AG09319 (cell line): ENCODE measurements at places on chromosomes 6 and 20.
A peak's percentile ranks its signal among the peaks of the same experiment; 100 is the strongest.

DNA sequence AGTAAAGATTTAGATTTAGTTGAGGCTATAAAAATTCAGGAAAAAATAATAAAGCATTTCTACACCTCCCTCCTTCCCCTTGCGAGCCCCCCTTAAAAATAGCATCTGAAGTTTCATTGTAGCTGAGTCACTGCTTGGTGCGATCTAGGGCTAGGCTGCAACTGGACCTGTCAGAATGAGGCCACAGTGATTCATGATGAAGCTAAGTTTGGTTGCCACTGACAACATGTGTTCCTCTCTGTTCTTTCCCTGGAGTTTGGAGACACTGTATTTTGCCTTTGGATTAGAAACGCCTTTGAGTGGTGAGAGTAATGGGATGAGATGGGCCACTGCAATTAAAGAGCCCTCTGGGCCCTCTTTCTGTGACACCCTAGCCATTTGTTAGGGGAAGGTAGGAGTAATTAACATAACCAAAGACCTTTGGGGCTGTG, 334.1 kb downstream of the NRN1 start:
- DNase-seq, result peak; percentile 14

DNA sequence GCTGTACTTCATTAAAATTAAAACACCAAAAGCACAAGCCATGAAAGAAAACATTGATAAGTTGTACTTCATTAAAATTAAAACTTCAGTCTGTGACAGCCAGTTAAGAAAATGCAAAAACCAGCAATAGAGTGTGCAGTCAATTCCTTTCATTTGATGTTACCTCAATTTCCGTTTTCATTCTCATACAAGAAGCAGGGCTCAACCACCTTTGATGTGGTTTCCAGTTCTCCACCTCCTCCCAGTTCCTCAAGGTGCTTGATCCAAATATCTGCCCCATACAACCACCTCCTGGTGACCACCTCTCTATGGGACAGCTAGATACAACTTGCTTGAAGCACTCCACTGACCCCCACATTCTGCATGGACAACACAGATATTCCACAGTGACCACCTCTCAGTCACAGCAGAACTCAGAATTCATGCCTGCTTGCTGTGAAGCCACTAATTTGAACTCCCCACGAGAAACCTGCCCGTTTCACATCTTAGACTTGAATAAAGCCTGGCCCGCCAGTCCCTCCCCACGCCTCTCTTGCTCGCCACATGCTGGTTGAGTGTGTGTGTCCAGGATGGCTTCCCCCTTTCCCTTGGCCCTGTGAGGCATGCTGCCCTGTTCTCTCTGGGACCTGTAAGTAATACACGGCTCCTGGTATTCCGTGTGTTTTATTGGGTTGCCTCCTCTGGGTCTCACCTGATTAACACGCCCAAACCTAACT, 66.1 kb downstream of the FAM50B start:
- DNase-seq, result no peak

- peak; percentile 3 for DNase-seq
Observed at GRCh38 chr6:70166088-70166958, 136.6 kb downstream of the COL9A1 start.

DNA sequence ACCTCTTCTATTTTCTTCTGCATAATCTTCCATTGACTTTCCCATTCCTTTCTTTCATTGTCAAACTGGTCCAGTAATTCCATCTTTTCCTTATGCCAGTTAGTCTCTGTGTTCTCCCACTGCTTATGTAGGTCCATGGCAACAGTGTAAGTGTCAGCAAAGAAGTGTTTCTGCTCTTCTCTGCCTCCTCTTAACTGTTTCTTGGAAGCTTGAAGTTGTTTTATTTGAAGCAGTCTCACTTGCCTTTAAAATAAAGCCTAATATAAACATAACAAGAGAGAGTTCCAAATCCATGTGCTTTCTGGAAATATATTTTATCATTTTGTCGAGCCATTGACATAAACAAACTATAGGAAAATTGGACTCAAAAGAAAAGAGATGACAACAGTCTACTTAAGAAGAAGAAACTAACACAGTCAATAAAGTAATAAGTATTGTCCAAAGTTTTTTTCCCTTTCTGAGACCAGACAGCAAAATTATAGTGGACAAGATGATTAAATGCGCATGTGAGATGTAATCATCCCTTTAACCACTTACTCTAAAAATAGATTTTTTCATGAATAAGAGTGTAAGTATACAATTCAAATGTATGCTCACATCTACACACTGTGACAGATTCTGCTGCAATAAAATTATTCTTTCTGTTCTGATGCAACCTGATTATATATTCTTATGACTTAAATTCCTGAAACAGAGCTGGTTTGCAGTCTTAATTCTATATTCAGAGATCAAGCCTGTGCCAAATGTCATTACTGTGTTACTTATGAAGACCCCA, 5.2 kb downstream of the KIAA0408 start:
- no peak for DNase-seq

DNA sequence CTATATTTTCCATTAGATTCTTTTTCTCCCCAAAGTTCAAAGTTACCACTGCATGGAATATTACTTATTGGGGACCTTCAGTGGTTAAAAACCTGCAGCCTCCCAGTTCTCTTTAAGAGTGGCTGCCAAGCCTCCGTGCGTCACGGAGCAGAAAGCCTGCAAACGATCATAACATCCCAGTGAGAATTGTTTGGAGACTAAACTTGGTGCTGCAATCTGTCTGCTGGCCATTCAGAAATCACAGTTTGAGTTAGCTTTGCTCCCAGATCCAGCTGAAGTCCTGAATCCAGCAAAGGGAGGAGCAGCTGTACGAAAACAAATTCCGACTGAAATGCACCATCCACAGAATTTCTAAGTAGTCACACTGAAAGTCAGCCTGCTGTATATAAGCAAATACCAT, 213.5 kb upstream of the PDE10A start:
- DNase-seq, result no peak

DNA sequence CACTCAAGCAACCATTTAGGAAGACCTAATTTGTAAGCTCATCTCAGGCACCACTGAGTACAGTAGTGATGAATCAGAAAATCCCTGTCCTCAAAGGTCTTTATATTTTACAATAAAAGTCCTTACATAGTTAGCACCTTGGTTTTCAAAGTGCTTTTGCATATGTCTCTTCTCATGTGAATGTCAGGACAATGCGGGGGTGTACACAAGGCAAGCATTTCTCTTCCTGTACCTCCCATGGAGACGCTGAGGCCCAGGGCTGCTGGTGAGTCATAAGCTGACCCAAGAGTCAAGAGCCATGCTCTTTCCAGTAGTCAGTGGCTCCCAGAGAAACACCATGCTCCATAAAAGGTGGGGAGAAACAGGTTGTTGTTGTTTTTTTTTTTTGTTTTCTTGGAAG, 174.0 kb downstream of the GJA10 start:
- no peak for DNase-seq

GRCh38 chr6:14817074-14817473, 428.8 kb upstream of the JARID2 start:
- no peak for DNase-seq

- no peak for DNase-seq
Observed at GRCh38 chr20:60292001-60292520, 333.8 kb downstream of the CDH26 start.

GRCh38 chr6:53718597-53719460, 53.3 kb upstream of the KLHL31 start:
- peak; percentile 25 for DNase-seq

- DNase-seq, result no peak
Observed at GRCh38 chr20:25249198-25249931, 1.5 kb downstream of the PYGB start.

GRCh38 chr20:33781945-33782344, 29.2 kb upstream of the CHMP4B start:
- DNase-seq, result no peak

DNA sequence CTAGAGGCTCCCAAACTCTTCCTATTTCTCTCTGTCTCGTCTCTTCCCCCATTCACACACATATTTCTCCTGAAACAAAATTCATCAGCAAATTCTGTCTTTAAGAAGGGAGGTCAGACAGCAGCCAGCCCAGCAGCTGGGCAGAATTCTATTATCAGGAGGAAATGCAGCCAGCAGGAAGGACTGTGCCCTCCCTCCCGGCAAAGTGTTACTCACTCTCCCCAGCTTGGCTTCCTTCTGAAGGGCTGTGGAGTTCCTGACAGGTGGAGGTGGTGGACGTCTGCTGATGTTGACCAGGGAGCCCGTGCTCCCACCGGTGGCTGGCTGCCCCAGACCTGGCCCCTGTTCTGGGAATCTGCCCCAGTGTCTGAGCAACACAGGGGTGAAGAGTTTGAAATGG, 37.3 kb downstream of the KCNB1 start:
- no peak for DNase-seq

- DNase-seq, result no peak
Observed at GRCh38 chr20:34831936-34832335, 6.5 kb upstream of the NCOA6 start.

GRCh38 chr20:57369596-57369995, 18.5 kb downstream of the RAE1 start:
- DNase-seq, result no peak

GRCh38 chr6:5671601-5672559, 334.8 kb downstream of the NRN1 start:
- DNase-seq, result no peak

DNA sequence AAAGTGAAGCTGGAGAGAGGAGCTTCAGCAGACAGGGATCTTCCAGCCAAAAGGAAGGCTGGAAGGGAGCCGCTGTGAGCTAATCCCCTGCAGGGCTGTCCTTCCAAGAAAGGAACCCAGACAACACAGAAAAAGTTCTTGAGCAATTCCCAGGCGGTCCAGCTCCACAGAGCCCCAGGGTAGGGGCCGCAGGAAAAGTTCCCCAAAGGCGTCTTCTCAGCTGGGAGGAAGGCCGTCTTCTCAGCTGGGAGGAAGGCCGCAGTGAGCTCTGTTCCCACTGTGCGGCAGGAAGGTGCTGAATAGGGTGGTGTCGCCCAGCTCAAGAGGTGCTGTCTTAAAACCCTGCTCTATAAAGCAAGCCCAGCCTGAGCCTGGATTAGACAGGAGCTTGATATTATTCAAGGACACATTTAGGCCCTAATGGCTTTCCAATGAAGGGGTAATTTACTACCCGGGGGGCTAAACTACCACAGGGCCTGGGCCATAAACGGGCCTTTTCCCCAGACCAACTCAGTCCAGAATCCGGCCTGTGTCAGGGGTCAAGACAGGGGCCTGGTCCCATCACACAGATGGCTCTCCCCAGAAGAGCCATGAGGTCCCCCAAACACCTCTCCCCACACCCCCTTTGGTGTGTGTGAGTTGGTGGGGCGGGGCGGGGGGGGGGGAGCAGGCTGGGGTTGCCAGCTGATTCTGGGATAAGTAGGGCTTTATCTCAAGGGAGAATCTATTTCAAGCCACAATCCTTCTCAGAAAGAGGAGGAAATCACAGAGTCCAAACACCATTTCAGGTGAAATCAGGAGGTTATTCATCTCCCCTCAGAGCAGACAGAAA, 103.6 kb downstream of the NOL4L start:
- DNase-seq, result no peak

- DNase-seq, result no peak
Observed at GRCh38 chr6:39195792-39196385, 33.4 kb downstream of the KCNK5 start.

DNA sequence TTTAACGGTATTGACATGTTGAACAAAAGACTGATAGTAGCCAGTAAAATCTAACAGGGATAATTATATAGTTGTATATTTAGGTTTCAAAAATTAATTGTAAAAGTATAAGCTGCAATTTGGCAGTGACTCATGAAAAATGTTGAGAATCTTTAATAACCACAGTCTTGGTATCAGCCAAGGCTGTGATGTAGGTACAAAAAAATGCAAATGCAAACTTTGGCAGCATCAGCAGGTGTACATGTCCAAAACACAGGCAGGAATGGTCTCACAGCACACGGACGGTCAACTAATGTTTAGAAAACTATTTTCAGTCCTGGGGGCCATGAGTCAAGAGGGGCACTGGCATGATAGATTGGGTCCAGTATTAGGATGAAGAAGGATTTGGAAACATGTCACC, 58.5 kb upstream of the BEND3 start:
- DNase-seq, result no peak

DNA sequence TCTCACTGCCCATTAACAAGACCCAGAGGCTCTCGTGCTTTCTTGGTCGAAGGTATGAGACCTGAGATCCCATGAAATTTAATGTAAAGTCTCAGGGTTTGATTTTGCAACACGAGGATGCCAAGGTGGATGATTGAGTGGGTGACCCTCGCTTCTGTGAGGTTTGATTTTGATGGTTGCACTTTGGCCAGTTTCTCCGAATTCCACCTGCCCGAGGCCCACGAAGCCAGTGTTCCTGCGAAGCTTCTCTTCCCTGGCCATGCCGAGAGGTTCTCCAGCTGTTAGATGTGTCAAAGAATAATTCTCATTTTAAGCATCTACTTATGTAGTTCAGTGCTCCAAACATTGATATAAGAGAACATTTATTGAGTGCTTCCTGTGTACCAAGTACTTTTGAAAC, at the start of gene KIF25:
Gene KIF25, plus strand, starts transcription at position 30 of the 400 bp plus-strand sequence. CDS start 31,915 bp downstream, outside the sequence.
- DNase-seq, result no peak

DNA sequence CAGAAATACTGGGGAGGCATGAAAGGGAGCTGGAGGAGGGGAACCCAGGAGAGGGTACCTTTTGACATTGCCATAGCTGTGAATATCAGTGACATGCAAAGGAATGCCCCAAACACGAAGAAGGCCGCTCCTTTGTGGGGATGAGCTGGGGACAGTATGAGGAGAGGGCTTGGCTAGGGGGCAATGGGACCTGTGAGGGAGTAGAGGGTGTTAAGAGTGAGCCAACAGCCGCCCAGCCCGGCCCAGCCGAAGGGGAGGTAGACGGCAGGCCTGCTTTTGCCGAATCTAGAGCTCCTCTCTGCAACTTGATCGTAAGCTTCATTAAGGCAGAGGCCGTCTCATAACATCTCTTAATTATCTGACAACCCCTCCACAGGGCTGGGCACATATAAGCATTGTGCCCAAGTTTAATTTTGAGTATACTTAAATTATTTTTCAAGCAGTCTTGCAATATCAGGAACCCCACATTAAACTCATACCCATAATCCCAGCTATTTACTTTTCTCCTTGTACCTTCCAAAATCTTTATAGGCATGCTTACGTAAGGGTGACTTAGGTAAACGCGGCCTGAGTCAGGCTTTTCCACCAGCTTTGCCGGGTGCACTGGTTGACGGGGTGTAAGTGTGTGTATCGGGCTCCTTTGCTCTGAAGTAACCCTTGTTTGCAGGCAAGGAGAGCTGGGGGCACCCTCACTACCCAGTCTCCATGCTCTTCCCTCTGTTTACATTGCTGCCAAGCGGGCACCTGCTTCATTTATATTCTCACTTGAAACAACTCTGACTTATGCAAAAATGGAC, 24.9 kb upstream of the VEGFA start:
- no peak for DNase-seq

GRCh38 chr20:13809373-13809772, 24.5 kb downstream of the NDUFAF5 start:
- no peak for DNase-seq

- no peak for DNase-seq
Observed at GRCh38 chr6:82022614-82023129, 224.9 kb downstream of the IBTK start.

- no peak for DNase-seq
Observed at GRCh38 chr20:58652606-58653294, 1.7 kb downstream of the STX16 start.

DNA sequence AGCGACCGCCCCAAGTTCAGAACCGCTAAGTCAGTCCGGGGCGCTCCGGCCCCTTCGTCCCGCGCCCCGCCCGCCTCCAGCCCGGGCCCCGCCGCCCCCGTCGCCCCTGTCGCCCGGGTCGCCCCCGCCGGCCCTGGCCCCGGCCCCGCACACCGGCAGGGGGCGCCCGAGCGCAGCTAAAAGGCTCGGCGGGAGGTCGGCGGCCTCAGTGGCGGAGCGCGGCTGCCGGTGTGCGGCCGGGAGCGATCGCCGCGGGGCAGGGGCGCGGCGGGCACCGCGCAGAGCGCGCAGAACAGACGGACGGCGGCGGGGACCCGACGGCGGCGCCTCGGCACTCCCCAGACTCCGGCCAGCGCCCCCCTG, at the start of gene FNDC1:
Gene FNDC1, plus strand, starts transcription at position 208 of the 363 bp plus-strand sequence. CDS start 197 bp downstream, outside the sequence.
- no peak for DNase-seq

- no peak for DNase-seq
Observed at GRCh38 chr6:79372757-79373156, 138.3 kb upstream of the HMGN3 start.
